Left colon (tissue), 2 donors: ENCODE measurements at places on chromosomes 2 and 18. TPM values are rescaled to one million over a fixed set of nuclear protein-coding genes. Genes with fewer than 3 reads are reported as not detected.

CTNNA2 gene
- total RNA-seq = 0.92 TPM

IL36G gene
- total RNA-seq = 0.31 TPM

TP53I3 gene
- total RNA-seq = 109 TPM

EIF5B gene
- total RNA-seq = 24.3 TPM

SERPINB12 gene
- not detected for total RNA-seq

VAMP5 gene
- total RNA-seq = 20.4 TPM
